Activated naive CD4-positive, alpha-beta T cell (primary cell): ENCODE measurements at places on chromosomes 12 and 14.

DNA sequence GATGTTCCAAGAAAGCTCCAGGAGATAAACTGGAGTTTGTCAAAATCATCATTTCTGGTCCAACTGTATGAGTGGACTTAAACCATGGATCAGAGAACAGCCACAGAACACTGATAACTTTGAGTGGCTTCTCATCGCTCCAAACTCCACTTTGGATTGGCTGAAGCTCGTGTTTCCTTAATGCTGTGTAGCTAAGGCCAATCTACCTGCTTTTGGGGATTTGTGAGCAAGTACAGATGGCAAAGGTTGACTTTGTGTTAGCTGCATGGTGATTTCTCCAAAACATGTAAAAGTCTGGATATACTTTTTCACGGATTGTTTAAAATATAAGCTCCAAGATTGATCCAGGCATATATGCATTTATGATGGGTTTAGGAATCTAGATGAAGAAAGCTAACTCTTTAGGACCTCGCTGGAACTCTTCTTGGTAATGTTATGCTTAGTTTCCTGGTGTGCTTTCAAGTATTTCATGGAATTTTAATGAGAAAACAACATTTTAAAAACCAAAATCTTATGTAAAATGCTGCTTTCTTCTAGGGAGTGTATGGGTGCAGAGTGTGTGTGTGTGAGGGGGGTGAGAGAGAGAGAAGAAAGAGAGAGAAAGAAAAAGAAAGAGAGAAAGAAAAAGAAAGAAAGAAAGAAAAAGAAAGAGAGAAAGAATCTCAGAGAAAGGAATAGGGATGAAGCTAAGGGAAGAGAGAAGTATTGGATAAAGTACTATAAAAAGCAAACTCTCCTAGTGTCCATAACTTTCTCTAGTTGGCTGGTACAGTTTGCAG, 11.6 kb upstream of the PAX9 start:
- DNase-seq = no peak

GRCh38 chr14:93171376-93171775, 13.3 kb downstream of the MOAP1 start:
- DNase-seq = no peak

DNA sequence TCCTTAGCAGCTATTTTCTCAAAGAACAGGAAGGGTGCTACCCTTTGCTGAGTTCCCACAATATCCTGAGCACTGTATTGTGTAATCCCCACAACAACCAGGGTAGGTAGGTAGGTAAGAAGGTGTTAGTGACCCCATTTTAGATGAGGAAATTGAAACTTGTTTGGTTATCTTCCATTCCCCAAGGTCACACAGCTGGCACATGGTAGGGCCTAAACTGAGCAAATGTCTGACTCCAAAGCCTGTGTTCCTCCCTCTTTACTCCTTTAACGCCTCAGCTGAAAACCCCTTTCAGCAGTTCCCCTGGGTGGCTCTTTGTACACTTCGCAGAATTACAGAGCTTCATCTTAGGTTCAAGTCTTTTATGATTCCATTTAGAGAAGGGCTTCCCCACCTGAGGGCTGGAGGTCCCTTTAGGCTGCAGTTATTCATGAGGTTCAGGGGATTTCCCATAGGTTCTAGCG, 26.5 kb upstream of the RIC8B start:
- no peak for DNase-seq

DNA sequence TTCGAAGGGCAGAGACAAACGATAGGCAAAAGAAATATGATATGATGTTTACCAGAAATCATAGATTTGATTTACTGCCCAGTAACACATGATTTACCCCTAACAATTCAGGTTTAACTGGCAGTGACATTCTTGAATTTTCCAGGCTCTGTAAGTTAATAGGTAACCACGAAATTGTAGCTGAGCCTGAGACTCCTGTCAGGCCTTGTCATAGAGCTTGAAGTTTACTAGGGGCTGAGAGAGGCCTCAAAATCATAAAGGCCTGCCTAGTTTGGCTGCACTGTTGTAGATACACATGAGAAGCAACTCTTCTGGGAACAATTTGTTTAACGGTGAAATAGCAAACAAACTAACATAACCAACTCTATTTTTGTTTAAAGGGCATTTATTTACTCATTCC, 3.3 kb downstream of the ERP27 start:
- no peak for DNase-seq

DNA sequence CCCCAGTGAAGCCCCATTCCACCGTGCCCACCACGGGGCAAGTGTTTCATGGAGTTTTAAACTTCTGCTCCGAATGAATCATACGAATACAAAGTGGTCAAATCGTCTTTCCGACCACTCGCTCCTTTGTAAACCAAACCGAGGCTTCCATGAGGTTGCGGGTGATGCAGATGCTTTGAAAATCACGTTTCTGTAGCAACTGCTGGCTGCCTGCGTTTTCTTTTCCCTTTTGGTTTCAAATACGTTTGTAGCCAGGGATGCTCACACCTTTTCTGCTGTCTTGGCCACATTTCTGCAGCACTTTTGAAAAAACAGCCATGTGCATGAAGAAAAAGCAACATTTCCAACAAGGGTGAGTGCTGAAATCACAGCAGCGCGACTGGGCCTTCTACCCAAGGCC, 33.7 kb downstream of the RFLNA start:
- no peak for DNase-seq

DNA sequence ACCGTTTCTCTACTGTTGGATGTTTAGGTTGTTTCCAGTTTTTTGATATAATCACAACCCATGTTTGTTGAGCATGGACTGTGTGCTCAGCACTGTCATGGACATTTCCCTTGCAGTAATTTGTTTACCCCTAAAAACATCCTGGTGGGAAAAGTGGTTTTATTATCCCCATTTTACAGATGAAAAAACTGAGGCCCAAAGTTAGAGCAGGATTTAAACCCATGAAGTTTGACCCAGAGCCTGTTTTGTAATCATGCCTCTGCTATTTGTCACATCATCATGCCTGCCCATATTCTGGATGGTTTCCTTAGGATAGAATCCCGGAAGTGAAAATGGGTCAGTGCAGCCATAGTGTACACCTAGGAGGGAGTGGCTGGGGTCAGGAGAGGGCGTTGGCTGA, 17.0 kb upstream of the LRP1-AS start:
- DNase-seq = no peak

DNA sequence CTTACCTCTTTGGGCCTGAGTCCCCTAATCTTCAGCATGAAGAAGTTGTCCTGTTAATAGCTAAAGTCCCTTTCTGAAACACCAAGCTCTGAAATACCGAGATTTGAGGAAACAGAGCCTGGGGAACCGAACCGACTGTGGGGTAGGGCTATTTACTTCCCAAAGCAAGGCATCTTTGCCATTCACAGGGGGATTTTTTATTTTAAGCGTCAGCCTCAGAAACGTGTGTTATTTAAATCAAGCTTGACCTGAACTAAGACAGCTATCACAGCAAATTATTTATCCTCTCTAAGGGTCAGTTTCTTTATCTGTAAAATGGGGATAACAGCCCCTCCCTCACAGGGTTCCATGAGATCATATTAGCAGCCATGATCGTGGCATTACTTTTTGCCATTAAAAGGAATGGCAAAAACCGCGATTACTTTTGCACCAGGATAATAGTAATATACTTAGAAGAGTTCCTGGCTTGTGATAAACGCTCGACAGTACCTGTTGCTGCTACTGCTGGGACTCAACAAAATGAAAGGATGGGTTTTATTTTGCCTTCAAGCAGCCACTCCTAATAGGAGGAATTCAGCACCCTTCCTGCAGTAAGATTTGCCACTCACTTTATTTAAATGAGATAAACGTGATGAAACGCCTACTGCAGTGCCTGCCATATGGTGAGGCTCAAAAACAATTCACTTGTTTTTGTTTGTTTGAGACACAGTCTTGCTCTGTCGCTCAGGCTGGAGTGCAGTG, 1.3 kb upstream of the CORO1C start:
- DNase-seq = no peak

GRCh38 chr14:49189375-49189774, 396.8 kb downstream of the RPS29 start:
- DNase-seq = no peak
